ENCODE measurements at places on chromosomes 12 and 14.

- peaks cover 6% of the 10 kb centered on the region for H3K36me3 ChIP-seq
- DNase-seq: no peak
- H3K4me3 ChIP-seq: no peak overlapping the region
- H3K27me3 ChIP-seq: no peaks in the 10 kb centered on the region
Measured at GRCh38 chr12:42235426-42235825, 2.6 kb downstream of the YAF2 start.

DNA sequence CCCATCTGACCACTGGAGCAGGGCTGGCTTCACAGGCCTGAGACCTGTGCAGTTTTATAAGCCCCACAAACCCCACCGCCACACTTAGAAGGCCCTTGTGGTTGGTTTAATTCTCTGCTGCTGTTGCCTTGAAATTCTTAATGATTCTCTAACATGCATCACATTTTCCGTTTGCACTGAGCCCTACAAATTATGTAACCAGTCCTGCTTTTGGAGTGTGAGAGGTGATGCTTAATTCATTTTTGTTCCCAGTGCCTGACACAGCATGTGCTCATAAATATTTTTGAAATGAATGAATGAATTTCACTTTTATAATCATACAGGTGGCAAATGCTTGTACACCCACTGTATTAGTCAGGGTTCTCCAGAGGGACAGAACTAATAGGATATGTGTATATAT is 52.8 kb upstream of the PLXNC1 start:
- H3K27me3 ChIP-seq: no peaks in the 10 kb centered on the region
- DNase-seq: no peak
- no peak overlapping the region for H3K27ac ChIP-seq

DNA sequence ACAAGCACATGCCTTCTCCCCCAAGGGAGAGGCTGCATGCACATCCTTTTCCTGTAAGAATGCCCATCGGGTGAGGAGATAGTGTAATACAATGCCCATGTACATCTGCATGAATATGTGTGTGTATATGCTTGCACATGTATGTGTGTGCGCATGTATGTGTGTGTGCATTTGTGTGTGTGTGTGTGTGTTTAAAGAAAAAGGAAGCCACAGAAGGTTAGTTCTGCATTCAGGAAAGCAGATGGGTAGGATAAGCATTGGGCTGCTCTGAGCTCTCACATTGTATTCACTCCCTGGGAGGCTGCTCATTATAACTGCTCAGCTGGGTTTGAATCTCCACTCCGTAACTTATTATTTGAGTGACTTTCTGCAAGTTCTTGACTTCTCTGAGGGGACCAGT is 74.3 kb downstream of the GALNT8 start:
- H3K36me3 ChIP-seq: no peaks in the 10 kb centered on the region
- no peaks in the 10 kb centered on the region for H3K27me3 ChIP-seq
- H3K27ac ChIP-seq: no peak overlapping the region
- H3K4me1 ChIP-seq: no peaks in the 10 kb centered on the region
- no peak overlapping the region for H3K4me3 ChIP-seq

DNA sequence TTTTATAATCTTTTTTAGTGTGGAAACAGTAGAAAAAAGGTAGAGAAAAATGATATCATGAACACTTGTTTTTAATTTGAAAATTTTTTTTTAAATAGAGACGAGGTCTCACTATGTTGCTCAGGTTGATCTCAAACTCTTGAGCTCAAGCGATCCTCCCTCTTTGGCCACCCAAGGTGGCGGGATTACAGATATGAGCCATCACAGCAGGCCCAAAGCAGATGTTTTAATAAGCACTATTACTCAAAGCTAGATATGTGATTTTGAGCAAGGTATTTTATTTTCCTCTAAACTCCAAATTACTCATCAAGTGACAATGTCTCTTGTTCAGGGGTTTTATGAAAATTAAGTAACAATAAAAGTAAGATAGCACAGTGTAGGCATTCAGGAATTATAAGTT is 10.7 kb upstream of the WDR89 start:
- H3K27me3 ChIP-seq: no peaks in the 10 kb centered on the region
- H3K27ac ChIP-seq: no peak overlapping the region

GRCh38 chr14:100771121-100771800 is 44.6 kb downstream of the DLK1 start:
- no peaks in the 10 kb centered on the region for H3K4me1 ChIP-seq
- H3K27me3 ChIP-seq: no peaks in the 10 kb centered on the region
- DNase-seq: no peak
- H3K27ac ChIP-seq: no peak overlapping the region

DNA sequence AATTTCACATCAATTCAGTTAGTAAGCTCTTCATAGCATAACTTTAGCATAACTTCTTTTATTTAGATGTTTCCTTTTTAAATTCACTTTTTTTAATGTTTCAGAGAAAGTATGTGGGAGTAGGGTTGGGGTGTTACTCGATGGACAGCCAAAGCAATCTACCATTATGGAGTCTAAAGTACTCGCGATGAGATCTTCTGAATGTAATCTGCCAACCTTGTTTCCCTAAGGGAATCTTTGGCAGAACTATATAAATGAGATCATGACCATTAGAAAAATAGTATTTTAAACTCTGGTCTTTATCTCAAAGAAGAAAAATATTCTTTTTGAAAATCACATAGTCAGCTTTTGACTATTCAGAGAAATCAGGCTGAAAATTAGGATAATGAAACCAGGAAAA is 103.9 kb downstream of the BBS10 start:
- H3K4me3 ChIP-seq: no peak overlapping the region
- DNase-seq: no peak
- H3K4me1 ChIP-seq: peaks cover 6% of the 10 kb centered on the region
- H3K27ac ChIP-seq: no peak overlapping the region
- H3K36me3 ChIP-seq: no peaks in the 10 kb centered on the region
- no peaks in the 10 kb centered on the region for H3K27me3 ChIP-seq

DNA sequence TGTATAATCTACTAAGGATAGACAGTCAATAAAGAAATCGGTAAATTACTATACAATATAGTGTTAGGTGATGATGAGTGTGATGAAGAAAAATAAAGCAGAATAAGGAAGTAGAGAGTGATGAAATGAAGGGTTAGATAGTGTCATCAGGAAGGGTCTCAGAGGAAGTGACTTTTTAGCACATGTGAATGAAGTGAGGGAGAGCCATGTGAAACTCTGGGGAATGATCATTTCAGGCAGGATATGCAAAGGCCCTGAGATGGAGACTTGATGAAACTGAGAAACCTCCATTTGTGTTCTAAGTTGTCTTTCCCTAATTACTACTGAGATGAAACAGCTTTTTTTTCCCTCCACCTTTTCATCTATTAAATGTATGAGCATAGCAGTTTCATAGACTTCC is 19.4 kb upstream of the GNPTAB start:
- H3K27ac ChIP-seq: no peak overlapping the region
- H3K36me3 ChIP-seq: no peaks in the 10 kb centered on the region
- no peaks in the 10 kb centered on the region for H3K27me3 ChIP-seq
- no peaks in the 10 kb centered on the region for H3K4me1 ChIP-seq
- DNase-seq: no peak
